ENCODE measurements at places on chromosomes 2 and 18. TPM values are rescaled to one million over a fixed set of nuclear protein-coding genes. Genes with fewer than 3 reads are reported as not detected.

DNA sequence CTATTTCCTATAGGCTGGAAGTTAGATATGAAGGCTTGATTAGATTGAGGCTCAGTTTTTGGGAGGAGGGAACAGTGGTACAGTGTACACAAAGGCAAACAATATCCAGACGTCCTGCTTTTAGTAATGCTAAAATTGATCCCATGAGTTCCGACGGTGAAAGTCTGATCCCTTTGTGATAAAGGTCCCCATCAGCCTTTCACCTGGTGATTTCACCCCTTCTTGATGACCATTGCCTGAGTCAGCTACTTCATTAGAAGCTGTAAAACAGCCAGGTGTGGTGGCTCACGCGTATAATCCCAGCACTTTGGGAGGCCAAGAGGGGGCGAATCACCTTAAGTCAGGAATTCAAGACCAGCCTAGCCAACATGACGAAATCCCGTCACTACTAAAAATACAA is 29.7 kb downstream of the TWSG1 start:
- H3K4me3 ChIP-seq = no peak overlapping the region
- peaks cover 10% of the 10 kb centered on the region for H3K36me3 ChIP-seq
- H3K27ac ChIP-seq = no peak overlapping the region
- no peaks in the 10 kb centered on the region for H3K27me3 ChIP-seq

- no peak overlapping the region for H3K4me3 ChIP-seq
- H3K4me1 ChIP-seq = peaks cover 26% of the 10 kb centered on the region
- no peak overlapping the region for H3K27ac ChIP-seq
- H3K36me3 ChIP-seq = no peaks in the 10 kb centered on the region
These were observed 89.2 kb downstream of the PLCL1 start for GRCh38 chr2:197893403-197894177.

DNA sequence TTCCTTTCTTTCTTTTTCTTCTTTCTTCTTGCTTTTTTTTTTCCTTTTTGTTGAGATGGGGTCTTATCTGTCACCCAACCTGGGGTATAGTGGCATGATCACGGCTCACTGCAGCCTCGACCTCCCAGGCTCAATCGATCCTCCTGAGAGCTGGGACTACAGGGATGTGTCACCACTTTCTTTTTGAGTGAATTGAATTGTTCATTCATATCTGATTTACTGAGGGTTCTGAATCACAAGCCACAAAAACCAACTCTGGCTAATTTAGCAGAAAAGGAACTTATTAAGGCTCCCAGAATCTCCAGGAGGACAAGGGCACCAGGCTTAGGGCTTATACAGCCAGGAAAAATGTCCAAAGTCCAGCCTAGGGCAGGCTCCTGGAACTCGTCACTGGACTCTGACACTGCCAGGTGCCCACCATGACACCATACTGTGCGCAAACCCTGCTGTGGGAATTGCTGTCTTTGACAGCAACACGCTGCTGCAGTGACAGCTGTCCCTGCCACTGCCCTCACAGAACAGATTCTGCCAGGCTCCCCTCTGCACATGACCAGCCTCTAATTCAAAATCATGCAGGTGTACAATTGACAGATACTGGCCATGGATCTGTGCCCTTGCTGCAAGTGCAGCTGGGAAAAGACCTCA is 42.9 kb upstream of the EML6 start:
- no peak for DNase-seq
- no peaks in the 10 kb centered on the region for H3K4me1 ChIP-seq

- H3K27me3 ChIP-seq = no peaks in the 10 kb centered on the region
- H3K4me3 ChIP-seq = no peak overlapping the region
These were observed 18.4 kb upstream of the CAB39 start for GRCh38 chr2:230694241-230694640.

GRCh38 chr2:203412546-203413331 is 84.5 kb downstream of the ABI2 start:
- no peaks in the 10 kb centered on the region for H3K27me3 ChIP-seq
- H3K4me1 ChIP-seq = peaks cover 11% of the 10 kb centered on the region
- no peak overlapping the region for H3K4me3 ChIP-seq
- H3K27ac ChIP-seq = no peak overlapping the region
- no peak for DNase-seq

DNA sequence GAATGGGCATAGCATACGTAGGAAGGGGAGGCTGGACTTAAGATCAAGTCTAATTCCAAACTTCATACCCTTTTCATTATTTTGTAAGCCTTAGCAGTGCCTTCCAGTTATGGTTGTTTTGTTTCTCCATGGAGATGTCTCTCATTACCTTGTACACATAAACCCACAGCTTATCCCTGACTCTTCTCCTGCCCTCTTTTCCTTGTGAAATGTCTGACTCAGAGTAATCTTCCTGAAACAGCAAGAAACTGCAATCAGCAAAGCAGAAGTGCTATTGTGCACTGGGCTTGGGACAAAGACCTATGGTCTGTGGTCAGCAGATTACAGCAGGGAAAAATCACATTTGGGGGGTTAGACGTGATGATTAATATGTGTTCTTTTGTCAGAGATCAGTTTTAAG is 176.7 kb downstream of the IKZF2 start:
- H3K4me3 ChIP-seq = no peak overlapping the region
- no peaks in the 10 kb centered on the region for H3K4me1 ChIP-seq
- H3K27ac ChIP-seq = no peak overlapping the region
- DNase-seq = no peak
- H3K27me3 ChIP-seq = no peaks in the 10 kb centered on the region

GRCh38 chr2:97769308-97769707 is 55.9 kb downstream of the ZAP70 start:
- no peaks in the 10 kb centered on the region for H3K27me3 ChIP-seq
- H3K36me3 ChIP-seq = peaks cover 55% of the 10 kb centered on the region
- H3K4me3 ChIP-seq = no peak overlapping the region
- H3K27ac ChIP-seq = no peak overlapping the region
- H3K4me1 ChIP-seq = no peaks in the 10 kb centered on the region

DNA sequence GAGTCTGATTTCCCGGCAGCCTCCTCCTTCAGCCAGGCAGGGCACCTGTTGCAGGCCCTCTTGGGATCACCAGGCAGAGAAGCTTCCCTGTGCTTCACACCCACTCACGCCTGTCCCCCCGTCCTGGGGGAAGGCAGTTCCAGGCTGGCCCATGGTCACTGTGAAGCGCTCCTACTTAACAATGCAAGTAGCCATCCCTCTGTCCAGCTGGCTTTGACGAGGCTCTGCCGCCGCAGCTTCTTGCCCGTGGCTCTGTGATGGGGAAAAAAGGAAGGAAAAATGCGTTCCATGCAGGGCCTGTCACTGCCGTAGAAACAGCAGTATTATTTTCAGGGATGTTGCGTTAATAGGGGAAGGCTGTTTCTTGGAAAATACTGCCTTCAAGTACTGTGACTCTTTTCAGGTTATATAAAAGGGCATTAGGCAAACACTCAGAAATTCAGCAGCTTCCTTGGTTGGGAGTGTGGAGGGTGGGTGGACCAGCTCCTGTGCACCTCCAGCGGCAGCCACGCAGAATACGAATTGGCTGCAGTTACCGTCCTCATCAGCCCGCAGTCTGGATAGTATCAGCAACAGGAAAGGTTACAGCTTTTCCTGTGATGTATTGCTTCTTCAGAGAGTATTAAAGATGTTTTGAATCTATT is 232.3 kb downstream of the KLHL29 start:
- H3K27ac ChIP-seq = peak overlapping the region; percentile 74
- H3K4me3 ChIP-seq = peak overlapping the region; percentile 31
- peak; percentile 68 for DNase-seq
- H3K27me3 ChIP-seq = no peaks in the 10 kb centered on the region
- H3K4me1 ChIP-seq = peaks cover 11% of the 10 kb centered on the region

- H3K27me3 ChIP-seq = no peaks in the 10 kb centered on the region
- no peaks in the 10 kb centered on the region for H3K36me3 ChIP-seq
- no peak overlapping the region for H3K4me3 ChIP-seq
- DNase-seq = no peak
- no peak overlapping the region for H3K27ac ChIP-seq
These were observed 153.7 kb upstream of the KCTD1 start for GRCh38 chr18:26702086-26702485.

DNA sequence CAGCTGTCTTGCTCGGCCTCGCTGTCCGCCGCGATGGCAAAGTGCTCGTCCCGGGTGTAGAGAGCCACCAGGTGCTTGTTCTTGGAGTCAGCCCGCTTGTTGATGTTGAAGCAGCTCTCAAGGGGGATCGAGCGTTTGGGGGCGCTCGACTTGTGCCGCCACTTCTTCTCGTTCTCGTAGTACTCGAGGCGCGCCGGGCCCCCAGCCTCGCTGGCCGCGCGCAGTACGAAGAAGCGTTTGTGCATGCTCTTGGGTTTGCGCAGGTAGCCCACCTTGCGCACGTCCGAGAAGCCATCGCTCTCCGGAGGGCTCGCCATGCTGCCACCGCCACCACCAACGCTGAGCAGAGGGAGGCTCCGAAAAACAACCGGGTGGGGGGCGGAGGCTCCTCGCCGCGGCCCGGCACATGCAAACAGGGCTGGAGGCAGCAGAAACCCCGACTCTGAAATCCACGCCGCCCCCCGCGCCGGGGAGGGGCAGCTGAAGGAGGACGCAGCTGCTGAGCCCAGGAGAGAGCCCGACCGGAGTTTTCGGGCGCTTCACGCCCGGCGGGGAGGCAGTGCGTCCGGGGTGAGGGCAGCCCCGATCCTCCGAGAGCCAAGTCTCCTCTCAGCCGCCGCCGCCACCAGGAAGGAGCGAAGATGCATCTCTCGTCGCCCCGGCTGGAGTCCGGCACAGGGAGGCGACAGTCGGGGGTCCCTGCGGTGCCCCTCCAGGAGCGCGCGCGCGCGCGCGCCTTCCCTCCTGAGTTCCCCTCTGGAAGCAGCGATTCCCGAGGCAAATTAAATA is 1.0 kb downstream of the IRS1 start:
- H3K27ac ChIP-seq = peak overlapping the region; percentile 76
- peak; percentile 62 for DNase-seq
- H3K4me1 ChIP-seq = peaks cover 60% of the 10 kb centered on the region
- peaks cover 10% of the 10 kb centered on the region for H3K27me3 ChIP-seq
- no peaks in the 10 kb centered on the region for H3K36me3 ChIP-seq
- H3K4me3 ChIP-seq = peak overlapping the region; percentile 77

DNA sequence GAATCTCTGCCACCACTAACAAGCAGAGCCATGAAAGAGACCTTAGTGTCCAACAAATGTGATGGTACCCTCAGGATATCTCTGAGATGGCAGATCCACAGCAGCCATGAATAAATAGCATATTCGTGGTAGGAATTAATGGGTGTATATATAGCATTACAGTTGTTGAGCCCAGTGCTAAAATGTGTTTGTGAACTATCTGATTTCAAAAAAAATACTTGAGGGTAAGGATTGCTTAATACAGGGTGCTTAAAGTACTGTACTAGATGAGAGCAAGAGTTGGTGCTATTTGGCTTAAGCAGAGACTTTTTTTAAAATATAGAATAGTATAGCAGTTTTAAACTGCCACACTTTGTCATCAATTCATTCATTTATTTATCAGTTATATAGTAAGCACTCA is 101.5 kb upstream of the GALNT5 start:
- no peaks in the 10 kb centered on the region for H3K36me3 ChIP-seq
- H3K4me3 ChIP-seq = no peak overlapping the region
- no peak overlapping the region for H3K27ac ChIP-seq
- H3K4me1 ChIP-seq = no peaks in the 10 kb centered on the region
- H3K27me3 ChIP-seq = no peaks in the 10 kb centered on the region

DNA sequence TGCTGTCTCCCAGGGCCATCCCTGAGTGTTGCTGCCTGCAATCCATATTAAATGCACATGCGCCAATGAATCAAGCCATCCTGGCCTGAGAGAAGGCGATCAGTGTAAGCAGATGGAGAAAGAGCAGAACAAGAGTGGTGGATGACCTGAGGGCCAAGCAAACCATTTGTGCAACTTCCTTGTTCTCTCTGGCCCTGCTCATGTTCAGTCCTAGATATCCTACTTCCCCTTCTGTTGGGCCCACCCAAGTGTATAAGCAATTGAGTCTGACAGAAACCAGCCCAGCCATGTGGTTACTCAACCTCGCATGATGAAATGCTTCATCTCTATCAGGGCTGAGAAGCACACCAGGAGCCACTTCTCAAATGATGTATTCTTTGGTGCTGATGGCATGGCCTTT is 383.1 kb upstream of the ID2 start:
- H3K27ac ChIP-seq = no peak overlapping the region
- H3K27me3 ChIP-seq = no peaks in the 10 kb centered on the region
- H3K4me3 ChIP-seq = no peak overlapping the region
- H3K4me1 ChIP-seq = peaks cover 31% of the 10 kb centered on the region
- peak; percentile 58 for DNase-seq

DNA sequence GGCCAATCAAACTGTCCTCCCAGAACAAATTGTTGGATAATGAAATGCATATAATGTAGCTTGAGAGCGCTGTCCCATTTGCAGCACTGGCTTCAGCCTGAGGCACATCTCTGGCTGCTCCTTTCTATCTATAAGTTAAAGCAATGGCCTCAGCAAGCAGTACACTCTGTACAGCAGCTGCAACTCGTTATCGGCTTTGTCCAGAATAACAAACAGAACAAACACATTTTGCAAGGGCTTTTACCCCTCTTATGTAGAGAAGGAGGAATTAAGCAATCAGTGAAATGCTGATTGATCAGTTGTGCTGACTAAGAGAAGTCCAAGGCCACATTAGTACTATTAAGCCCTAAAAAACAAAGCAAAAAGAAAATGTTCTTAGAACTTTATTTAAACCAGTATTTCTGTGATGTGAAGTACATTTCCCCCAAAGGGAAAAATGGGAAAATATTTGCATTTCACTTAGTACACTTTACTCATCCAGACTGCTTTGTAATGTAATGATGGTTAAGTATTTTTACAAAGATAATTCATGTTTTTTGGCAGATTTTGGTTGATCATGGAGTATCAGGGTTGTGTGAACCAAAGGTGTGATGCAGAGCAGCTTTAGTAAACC is 15.0 kb upstream of the CPS1 start:
- no peak for DNase-seq
- H3K27me3 ChIP-seq = no peaks in the 10 kb centered on the region
- no peaks in the 10 kb centered on the region for H3K36me3 ChIP-seq
- H3K4me3 ChIP-seq = no peak overlapping the region

- H3K4me1 ChIP-seq = peaks cover 65% of the 10 kb centered on the region
- no peak overlapping the region for H3K4me3 ChIP-seq
- no peak overlapping the region for H3K27ac ChIP-seq
- no peak for DNase-seq
- no peaks in the 10 kb centered on the region for H3K27me3 ChIP-seq
These were observed 62.6 kb downstream of the TMEM131 start for GRCh38 chr2:97932975-97933662.

The EDAR gene
- total RNA-seq = 0.12 TPM

The GAREM2 gene
- 2.0 TPM for total RNA-seq

The ADAM23 gene
- 2.5 TPM for total RNA-seq

The TNFRSF11A gene
- 3.9 TPM for total RNA-seq

The SPDYA gene
- total RNA-seq = 1.9 TPM

The BOLL gene
- not detected for total RNA-seq

All from lower lobe of right lung (tissue), 2 donors.